ENCODE measurements at places on chromosomes 13 and 19.

DNA sequence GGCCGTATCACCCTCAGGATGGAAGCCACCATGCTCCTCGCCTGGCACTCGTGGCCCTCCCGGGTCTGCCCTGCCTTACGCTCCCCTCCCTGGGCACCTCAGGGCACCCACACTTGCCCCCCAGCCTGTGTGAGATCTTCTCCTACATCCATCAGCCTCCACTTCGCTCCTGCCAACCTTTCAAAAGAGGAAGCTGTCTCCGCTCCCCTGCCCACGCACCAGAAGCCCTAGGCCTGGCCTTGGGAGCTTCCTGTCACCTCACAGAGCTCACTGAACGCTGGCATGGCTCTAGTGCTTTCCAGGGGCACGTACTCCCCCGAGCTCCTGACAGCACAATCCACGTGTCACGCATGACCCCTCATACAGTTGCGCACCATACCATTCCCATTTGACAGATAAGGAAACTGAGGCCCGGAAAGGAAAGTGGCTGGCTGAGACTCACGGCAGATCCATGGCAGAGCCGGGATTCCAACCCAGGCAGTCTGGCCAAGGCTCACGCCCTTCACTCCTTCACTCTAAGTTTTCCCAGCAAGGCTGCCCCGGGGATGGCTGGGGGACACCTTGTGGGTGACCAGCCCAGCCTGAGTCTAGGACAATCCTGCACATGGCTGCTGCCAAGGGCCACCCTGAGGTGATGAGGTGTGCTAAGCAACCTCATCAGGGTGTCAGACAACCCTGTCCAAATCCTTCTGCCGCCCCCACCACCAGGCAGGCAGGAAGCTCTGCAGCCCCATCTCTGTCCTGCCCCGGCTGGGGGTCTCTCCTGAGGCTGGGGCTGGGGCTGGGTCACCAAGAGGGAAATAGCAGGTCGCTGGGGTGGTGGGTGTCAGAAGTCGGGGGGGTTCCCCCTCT is 19.3 kb downstream of the PPP1R12C start:
- DNase-seq: no peak

GRCh38 chr13:44759384-44760360 is 183.5 kb upstream of the TSC22D1 start:
- DNase-seq: peak; percentile 40

DNA sequence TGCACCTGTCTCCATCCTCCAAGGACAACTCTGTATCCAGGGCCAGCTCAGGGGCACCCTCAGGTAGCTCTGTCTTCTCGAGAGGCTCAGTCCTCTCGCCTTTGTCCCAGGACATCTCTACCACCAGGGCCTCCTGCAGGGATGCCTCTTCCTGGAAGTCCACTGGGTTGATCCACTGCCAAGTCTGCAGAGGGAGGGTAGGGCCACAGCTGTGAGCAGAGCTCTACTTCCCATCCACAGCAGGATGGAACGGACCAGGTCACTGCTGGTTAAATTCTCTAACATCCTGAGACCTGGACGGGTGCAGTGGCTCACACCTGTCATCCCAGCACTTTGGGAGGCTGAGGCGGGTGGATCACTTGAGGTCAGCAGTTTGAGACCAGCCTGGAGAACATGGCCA is 26.8 kb downstream of the IL12RB1 start:
- no peak for DNase-seq

DNA sequence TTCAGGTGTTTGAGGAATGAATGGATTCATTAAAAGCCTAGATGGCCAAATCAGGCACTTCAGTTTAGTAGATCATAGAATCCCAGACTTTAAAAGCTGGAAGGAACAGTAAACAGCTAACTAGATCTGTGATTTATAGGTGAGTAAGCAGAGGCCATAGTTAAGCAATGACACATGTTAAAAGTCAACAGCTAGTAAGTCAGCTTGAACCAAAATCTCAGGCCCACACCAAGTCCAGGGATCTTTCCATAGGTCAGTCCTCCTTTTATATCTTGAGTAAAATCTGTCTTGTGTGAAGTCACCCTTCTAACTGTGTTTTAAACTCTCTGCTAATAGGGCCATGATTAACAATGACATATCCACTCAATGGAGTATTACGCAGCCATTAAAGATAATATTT is 275.5 kb upstream of the SOX21 start:
- no peak for DNase-seq

All from RPMI8226 (cell line).